ENCODE measurements at places on chromosomes 4 and X.
A peak's percentile ranks its signal among the peaks of the same experiment; 100 is the strongest.

- peak; percentile 34 for DNase-seq
Observed at GRCh38 chr4:112327965-112328733, 31.0 kb downstream of the ALPK1 start.

DNA sequence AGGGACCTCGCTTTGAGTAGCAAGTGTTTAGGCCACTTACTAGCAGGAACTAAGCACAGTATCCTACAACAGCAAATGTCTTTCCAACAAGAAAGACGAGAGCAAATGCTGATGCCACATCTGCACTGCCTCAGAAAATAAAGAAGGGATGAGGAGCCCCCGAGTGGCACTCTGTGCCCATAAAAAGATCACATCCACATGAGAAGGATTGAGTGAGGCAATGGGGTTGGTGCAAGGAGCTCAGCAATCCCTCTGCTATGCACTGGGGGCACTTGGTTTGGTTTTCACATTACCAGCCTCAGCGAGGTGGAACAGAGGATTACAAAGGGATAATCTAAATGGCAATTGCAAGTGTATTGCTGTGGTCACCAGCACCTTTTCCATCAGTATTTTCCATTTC is 252.8 kb upstream of the SLC7A11 start:
- no peak for DNase-seq

- no peak for DNase-seq
Observed at GRCh38 chr4:121669163-121669550, 27.6 kb downstream of the ANXA5 start.

DNA sequence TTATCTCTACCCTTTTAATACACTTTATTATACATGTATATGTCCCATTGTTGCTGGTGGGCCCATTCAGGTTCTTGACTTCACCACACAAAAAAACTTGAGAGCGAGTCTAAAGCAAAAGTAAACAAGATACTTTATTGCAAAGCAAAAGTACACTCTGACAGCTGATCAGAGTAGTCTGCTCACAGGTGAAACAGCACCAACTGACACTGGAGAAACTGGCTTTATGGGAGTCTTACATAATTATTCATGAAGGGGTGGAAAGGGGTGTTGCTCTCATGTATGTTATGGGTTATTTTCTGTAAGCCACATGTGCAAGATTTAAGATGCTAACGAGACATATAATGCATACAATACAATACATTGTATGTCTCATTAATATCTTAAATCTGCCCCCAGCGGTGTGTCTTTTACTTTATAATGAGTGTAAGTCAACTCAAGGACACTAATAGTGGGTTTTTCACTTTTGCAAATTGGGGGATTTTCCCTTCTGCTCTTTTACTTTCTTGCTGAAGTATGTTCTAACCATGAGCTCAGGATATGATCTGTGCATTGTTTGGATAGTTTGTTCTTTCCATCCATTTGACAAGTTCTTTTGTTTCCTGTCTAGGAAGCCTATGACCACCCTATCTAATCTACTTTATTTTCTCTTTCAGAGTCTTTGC is 256.1 kb upstream of the ITM2A start:
- no peak for DNase-seq

DNA sequence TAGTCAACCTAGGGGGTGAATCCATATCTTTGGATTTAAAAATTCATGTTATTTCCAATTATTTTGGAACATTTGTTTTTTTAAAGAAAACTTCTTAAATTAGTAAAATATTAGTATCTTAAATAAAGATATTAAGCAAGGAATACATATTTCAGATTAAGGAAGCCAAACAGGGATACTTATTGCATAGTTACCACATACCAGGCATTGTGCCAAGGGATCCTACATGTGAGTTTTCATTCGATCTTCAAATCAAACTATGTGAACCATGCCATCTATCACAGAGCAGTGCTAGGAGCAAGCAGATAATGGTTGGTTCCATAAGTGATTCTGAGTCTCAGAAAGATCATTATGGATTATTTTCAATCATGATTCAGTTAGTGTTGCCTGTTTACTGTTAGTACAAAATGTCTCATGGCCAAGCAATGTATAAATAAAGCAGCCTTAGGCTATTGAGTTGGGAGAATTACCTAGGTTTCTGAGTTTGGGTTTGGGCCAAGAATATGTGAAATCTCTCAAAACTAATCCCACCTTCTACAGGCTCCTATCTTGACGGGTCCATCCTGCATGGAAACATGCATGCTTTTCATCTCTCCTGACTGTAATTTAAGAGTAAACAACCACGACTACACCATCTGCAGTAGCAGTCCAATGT is 176.7 kb downstream of the NPFFR2 start:
- no peak for DNase-seq

DNA sequence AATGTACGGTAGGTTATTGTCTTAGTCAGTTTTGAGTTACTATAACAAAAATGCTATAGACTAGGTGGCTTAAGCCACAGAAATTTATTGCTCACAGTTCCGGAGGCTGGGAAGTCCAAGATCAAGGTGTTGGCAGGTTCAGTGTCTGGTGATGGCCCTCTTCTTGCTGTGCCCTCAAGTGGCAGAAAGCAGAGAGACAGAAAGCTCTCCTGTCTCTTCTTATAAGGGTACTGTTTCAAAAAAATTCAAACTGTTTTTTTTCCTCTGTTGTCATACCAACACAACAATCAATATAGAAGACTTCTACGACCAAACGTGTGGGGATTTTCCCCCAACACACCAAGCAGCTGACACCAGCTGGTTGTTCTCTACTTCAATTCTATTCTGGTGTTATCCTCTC is 53.4 kb downstream of the ADGRG4 start:
- no peak for DNase-seq

- DNase-seq: no peak
Observed at GRCh38 chr4:130485371-130485770, 1389.4 kb downstream of the C4orf33 start.

DNA sequence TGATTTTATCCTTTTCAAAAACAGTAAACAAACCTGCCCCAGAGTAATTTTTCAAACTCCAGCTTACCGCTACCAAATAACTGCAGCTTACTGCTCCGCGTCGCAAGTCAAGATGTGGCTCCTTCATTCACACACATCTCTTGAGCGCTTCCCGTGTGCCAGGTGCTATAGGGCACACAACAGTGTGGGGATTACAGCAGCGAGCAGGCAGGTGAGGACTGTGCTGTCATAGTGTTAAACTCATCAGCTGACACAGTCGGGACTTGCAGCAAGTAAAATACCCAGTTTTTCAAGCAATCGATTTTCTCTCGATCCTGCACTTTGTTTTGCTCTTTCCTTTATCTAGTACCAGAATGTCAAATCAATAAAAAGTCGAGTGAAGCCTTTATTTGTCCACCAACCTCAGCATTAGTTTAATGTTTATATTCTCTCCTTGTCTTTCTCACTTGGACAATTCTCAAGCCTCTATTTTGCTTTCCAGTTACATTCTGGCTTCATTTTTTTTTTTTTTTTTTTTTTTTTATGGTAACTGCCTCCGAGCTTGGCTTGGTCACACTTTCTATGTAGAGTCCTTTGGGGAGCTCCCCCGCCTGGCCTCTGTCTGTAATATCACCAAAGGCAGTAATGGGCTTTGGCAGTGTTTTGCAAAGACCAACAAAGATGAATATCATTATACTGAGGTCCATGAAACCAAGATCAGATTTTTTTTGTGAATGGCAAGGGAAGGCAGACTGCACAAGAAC is 8.3 kb upstream of the ASB5 start:
- no peak for DNase-seq

GRCh38 chr4:168411318-168412150 is 68.8 kb downstream of the DDX60L start:
- DNase-seq: no peak

GRCh38 chr4:161260819-161261218 is 903.0 kb downstream of the FSTL5 start:
- DNase-seq: no peak

- no peak for DNase-seq
Observed at GRCh38 chr4:78205591-78205990, 148.5 kb downstream of the FRAS1 start.

- DNase-seq: no peak
Observed at GRCh38 chrX:149903889-149904748, 23.1 kb downstream of the MAGEA8 start.

GRCh38 chr4:125388613-125389012 is 73.9 kb downstream of the FAT4 start:
- no peak for DNase-seq

DNA sequence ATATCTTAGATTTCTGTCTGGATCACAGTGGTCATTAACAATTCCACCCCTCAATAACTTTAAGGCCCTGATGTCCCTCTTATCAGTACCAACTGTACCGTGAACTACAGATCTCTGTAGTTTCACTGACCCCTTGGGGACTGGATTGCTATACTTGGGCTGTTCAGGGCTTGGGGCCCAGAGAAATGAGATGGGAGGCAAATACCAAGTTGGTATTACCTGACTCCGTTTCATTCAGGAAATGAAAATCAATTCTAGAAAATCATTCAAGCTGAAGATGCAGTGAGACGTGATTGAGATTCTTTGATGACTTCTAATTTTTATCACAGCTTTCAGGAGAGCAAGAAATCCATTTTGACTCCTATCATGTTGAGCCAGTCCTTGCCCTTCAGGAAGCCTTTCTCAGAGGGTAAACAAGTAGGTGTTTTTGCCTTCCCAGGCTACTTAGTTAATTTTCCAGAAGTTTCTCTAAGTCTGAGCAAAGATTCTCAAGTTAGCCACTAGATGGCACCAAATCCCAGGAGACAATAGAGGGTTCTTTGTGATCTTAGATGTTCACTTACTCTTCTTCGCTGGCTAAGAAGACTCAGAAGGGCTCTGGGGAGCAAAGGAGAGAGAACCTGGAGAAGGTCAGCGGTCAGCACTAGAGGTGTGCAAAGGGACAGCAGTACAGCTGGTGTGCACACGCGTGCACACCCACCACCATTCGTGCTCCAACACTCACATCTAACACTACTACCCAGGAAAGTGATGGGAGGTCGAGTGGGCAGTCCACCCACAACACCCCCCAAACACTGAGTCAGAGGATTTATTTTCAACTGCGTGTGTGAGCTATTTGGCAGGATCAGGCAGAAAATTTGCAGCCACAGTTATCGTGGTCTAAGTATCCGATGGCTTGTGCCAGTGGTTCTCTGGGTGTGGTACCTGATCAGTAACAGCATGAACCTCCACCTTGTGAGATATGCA is 7.4 kb downstream of the HNRNPH2 start:
- DNase-seq: peak; percentile 28

- DNase-seq: no peak
Observed at GRCh38 chr4:107044170-107044569, 8.1 kb upstream of the DKK2 start.

DNA sequence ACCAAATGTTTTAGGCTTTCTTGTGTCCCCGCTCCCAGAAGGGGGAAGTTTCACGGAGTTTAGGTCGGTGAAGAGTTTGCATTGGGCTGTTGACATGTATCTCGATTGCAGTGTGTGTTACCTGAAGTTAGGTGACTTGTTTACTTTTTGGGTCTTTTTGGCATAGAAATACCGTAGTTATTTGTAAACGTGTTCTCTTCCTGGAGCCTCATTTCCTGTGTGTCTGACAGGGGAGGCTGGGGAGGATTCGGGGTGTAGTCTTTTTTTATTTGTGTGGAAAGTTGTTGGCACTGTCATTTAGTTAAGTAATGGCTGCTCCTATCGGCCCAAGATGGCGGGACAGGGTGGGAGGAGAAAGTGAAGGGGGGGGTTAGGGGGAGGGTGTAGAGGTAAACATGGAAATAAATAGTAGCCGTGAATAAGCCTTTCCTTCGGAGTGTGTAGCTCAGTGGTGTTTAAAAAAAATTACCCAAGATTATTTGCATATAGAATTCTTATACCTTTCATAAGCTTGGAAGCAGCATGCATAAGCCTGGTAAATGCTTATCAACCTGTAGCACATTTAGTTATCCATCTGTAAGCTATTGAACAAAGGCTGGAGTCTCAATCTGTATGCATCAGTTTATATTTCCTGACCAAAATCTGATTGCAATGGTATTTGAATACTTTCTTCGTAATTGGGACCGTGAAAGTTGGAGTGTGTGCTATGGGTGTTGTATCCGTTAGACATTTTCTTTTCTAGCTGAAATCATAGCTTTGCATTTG is 1.6 kb downstream of the KDM6A start:
- DNase-seq: peak; percentile 6

DNA sequence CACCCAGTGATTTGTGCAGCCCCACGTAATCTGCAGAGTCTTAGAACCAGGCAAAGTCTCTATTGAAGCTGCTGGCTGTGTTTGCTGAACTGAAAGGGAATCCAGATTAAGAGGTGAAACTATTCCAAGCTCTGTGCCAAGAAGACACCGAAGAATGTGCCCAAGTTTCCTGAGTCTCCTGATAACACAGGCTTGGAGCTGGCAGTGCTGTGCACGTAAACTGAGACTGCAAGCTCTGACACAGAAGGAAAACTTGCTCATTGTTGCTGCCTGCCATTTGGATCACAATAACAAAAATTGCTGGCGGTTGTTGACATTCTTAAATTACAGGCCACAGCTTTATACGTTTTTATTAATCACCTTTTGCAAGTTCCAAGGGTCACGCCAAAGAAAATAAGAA is 60.2 kb upstream of the VCX3B start:
- DNase-seq: no peak

DNA sequence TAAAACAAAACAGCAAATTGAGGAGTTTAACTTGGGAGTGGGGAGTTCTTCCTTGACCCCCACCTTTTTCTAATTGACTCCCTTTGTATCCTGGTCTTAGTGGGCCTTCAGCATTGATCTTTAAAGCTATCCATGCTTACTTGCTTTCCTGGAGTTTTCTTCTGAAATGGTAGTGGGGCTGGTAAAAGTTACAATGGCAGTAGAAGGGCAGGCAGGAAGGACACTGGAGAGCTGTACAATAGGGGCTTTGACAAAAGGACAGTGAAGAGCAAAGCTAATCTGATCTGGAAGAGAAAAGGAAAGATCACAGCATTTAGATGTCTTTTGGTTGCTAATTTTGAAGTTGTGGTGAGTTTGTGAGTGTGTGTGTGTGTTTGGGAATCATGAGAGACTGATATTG is 111.5 kb downstream of the MID1 start:
- no peak for DNase-seq

DNA sequence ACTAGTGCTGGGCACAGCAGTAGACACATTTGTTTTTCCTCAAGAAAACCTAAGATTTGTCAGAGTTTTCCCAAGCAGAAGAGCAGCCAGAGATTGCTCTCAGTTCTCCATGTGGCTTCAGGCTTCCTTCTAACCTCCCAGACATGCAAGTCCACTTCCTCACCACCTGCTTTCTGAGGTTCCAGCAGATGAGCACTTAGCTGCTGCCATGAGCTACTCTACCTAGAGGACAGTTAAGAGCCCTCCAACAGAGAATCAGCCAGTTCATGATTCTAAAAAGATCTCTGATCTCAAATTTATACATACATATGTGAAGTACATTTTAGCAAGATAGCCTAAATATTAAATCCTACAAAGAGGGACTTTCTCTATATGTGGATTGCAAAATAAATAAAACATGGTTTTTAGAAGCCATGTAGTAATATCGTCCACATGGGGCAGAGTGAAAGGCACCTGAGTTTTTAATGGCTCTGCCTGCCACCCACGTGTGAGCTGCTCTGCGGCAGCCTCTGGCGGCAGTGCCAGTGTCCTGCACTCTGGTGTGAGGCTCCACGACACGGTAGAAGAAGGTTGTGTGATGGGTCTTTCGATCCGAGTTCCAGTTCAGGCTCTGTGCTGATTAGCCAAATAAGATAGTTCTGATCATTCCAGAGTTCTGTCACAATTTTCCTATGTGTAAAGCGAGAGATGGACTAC is 10.3 kb downstream of the CYP4V2 start:
- DNase-seq: peak; percentile 6

GRCh38 chr4:3160438-3160837 is 86.0 kb downstream of the HTT start:
- DNase-seq: no peak

GRCh38 chr4:17204908-17205307 is 306.5 kb upstream of the LDB2 start:
- no peak for DNase-seq

- DNase-seq: no peak
Observed at GRCh38 chr4:141352909-141353525, 132.3 kb downstream of the ZNF330 start.

GRCh38 chr4:21139327-21139726 is 439.1 kb downstream of the PACRGL start:
- DNase-seq: no peak
